ENCODE measurements at places on chromosomes 4 and X.

DNA sequence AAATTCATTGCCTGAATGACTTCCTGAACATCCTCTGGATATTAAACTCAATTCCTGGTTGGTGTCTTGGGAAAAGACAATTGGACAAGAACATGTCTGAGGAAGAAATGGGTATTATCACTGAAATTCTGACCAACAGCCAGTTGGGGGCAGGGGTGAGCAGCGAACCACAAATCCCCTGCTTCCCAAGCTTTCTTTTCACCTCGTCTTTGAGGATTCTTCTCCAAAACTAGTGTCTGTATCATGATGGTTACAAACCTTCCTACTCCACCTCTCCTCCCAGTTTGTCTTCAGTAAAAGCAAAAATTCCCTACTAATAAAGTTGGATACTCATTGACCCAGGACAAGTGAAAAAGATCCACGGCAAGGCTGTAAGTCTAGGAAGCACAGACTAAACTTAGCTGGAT is 48.3 kb upstream of the WDR1 start:
- peak; percentile 63 for DNase-seq

DNA sequence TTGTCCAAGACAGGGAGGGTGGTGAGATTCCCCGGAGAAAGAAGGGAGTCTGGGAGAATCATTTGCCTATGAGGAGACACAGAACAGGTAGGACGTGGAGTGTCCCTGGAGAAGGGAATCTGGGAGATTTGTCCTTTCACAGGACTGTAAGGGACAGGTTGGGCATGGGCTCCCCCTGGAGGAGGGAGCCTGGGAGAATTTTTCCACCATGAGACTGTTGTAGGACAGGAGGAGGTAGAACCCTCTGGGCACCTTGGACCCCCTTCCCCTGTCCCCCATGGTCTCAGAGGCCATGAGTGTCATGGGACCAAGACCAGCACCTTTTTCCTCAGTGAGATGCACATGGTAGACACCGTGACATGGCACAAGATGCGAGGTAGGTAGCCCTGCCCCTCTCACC is 2.8 kb downstream of the PORCN start:
- peak; percentile 15 for DNase-seq

DNA sequence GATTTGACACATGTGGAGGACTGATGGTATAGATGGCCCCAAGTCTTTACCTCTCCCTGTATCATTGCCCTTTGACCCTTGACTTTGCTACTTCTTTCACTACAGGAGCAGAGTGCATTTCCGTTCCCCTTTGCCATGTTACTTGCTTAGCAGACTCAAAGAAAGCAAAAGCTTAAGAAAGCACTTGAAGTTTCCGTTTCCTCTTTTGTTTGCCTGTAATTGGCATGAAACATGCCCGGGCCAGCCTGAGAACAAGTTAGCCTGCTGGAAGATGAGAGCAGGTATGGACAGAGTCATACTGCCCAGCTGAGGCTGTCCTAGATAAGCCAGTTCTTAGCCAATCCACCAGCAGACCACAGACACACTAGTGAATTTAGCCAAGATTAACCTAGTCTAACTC is 206.0 kb downstream of the BCOR start:
- DNase-seq: no peak

GRCh38 chrX:104118765-104119164 is 6.4 kb downstream of the ZCCHC18 start:
- no peak for DNase-seq

GRCh38 chr4:174658246-174658645 is 136.0 kb upstream of the HPGD start:
- no peak for DNase-seq

DNA sequence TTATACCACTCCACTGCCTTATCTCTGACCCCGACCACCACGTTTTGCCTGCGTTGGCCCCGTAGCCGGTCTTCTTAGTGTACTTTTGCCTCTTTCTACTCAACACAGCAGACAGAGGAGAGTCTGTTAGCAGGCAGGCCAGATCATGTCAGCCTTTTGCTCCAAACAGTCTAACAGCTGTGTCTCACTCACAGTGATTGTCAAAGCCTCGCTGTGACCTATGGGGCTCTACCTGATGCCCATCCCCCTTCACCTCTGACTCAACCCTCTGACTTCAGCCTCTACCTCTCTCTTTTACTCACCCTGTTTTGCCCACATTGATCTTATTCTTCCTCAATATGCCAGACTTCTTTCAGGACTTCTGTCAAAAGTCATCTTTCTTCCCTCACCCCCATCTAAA is 127.1 kb downstream of the TRIML1 start:
- DNase-seq: no peak

DNA sequence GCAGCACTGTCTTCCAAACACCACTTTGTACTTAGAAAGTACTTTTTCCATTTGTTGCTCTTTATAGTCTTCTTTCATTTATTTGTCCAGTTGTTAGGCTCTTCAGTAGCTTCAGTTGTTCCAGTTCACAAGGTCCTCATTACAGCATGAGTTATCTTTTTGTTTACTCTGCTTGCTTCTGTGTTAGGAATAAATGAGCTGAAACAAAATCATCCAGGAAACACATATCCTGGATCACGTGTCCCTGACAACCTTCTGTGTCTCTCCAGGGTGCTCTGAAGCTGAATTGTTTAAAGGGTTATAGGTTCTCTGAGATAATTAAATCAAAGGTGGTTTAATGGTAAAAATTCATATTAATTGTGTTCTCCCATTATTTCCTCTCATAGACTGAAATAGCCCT is 19.9 kb upstream of the KLHL8 start:
- DNase-seq: peak; percentile 18

DNA sequence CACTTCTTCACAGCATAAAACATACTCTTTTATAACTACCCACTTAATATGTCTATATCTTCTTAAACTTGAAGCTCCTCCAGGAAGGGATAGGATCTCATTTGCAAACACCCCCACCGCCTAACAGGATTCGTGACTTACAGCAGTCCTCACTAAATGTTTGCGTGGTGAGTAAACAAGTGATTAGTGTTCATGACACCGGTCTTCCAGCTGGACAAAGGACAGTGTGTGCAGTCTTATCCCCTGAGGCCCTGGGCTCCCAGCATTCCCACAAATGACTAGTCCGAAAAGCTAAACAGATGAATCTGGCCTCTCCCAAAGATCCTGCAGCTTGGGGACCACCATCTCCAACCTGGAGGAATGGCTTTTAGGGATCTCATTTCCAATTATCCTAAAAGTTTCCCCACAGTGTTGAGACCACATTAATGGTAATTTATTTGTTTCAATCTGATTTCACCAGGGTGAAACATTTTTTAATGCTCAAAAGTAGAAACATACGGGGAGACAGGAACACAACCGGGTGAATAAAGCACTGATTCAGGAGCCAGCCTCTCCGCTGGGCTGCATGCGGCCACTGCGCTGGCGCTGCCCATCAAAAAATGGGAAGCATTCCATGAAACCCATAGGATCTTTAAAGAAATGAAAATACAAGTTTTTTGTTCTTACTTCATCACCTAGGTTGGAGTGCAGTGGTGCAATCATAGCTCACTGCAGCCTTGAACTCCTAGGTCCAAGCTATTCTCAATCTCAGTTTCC is 69.2 kb downstream of the HADH start:
- DNase-seq: peak; percentile 92

DNA sequence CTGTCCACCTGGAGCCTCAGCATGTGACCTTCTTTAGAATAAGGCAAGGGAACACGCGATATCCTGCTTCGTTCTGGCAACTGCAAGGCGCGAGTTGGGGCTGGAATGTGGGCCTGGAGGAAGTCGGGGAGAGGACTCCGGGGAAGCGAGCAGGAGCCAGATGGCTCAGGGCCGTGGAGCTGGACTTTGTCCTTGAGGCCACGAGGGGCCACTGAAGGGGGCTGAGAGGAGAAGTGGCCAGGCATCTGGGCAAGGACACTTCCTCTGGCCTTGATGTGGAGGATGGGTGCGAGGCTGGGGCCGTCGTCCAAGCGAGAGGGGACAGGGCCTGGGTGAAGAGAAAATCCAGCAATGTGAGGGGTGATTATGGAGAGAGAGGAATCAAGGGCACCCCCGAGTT is 12.2 kb upstream of the DUSP9 start:
- no peak for DNase-seq

- no peak for DNase-seq
These were observed 421.2 kb upstream of the NWD2 start for GRCh38 chr4:36823199-36823967.

- no peak for DNase-seq
These were observed 71.7 kb upstream of the BANK1 start for GRCh38 chr4:101718810-101719209.

GRCh38 chr4:143768007-143768591 is 67.6 kb upstream of the FREM3 start:
- DNase-seq: peak; percentile 35

- no peak for DNase-seq
These were observed 99.4 kb upstream of the ATXN3L start for GRCh38 chrX:13419276-13419675.

GRCh38 chr4:182808673-182809416 is 108.3 kb downstream of the DCTD start:
- DNase-seq: no peak

DNA sequence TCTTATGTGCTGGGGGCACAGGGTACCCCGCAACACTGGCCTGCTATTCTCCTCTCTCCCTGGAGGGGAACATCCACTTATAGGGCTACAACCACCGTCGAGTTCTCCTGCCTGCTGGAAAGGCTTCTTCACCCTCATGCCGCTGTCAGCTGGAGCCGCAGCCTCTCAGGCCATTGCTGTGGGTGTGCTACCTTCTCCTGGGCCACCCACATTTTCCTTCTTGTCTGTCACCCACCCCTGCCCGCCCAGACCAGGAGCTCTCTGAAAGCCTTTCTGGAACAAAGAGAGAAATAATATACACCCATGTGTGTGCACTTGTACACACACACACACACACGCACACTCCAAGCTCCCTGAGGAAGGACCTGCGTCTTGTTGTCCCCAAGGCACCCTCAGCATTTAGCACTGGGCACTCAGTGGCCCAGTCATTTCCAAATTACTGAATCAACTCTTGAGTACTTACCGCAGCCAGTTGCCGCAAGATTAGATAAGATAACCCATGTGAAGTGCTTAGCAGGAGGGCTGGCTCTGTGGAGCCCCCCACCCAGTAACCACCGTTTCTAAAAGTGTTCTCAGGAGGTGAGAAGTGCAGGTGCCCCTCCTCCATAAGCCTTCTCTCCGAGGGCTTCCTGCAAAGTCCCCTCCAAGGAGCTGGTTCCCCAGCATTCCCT is 50.2 kb downstream of the CPZ start:
- DNase-seq: no peak

DNA sequence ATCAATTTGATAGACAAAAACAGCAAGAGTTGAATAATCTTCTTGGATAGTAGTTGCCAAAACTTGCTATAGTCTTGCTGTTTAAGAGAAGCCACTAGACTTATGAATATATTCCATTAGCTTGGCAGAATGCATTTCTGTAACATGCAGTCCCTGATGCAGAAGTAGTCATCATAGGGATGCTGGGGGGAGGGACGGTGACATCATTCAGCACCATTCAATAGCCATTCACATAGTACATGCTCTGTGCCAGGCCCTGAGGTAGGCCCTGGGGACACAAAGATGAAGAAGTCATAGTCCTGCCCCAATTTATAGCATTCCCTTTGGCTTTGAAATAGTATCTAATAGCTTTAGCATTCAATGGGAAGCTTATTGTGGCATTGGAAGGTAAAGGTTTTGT is 185.5 kb upstream of the AFF2 start:
- DNase-seq: no peak

- no peak for DNase-seq
These were observed 415.1 kb downstream of the AFF2 start for GRCh38 chrX:148915474-148915873.

GRCh38 chr4:154507156-154507555 is 15.6 kb upstream of the DCHS2 start:
- DNase-seq: no peak

DNA sequence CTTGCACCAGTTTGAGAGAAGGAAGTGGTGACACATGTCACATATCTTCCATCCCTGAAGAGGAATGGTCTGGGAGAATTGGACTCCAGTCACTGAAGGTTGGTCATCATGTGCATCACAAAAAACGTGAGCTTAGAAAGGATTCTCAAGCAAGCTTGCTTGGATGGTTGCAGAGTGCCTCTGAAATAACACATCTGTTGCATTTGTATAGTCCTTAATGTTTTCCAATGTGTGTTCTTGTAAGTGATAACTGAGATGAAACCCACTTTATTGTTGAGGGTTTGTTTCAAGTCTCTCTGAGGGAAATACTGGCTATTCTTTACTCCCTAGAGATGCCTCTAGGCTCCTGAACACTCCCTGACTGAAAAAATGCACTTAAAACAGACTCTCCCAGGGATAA is 184.5 kb upstream of the MBNL3 start:
- DNase-seq: no peak

DNA sequence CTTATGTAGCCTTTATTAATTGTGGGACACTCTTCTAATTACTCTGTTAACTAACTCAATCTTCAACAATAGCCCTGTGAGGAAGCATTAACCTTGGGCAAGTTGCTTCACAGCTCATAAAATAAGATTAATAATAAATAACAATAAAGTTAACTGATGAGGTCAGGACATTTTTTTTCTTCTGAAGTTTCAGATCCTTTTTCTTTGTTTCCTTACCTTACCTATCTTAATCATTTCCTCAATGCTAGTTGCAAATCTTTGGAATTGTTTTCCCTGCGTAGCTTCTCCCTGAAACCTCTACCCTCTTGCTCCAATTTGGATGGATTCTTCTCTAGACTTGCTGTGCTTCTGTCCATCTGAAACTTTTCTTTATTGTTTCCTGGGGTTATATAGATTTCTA is 17.5 kb upstream of the PLAC8 start:
- DNase-seq: no peak

GRCh38 chr4:16344853-16345252 is 118.6 kb upstream of the TAPT1 start:
- no peak for DNase-seq

- peak; percentile 44 for DNase-seq
These were observed 591 bp downstream of the PRPS1 start for GRCh38 chrX:107628662-107629539.

- DNase-seq: peak; percentile 34
These were observed at the start of gene ZFP92 for GRCh38 chrX:153411255-153411987. ZFP92 (plus strand) TSS chrX:153411472; CDS start chrX:153418323, 6,851 bp downstream.

DNA sequence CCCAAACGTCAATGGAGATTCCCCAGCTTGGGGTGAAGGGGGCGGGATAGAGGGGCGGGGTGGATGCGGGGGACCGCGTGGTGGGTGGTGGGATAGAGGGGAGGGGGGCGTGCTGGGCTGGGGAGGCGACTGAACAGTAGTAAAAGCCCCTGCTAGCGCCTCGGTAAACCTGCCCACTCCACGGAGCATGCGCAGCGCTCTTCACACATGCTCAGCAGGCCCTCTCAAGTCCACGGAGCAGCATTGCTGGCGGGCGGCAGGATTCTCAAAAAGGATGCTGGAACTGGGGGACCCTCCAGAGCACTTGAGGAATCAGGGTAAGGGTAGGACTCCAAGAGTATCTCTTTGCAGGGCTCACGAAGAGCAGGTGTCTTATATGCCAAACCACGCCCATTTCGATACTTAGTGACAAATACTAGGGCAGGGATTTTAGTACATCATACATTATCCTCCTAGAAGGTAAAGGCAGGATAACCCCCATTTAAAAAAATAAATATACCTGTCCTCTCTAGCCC is 378 bp upstream of the RPS6KA6 start:
- DNase-seq: peak; percentile 64

DNA sequence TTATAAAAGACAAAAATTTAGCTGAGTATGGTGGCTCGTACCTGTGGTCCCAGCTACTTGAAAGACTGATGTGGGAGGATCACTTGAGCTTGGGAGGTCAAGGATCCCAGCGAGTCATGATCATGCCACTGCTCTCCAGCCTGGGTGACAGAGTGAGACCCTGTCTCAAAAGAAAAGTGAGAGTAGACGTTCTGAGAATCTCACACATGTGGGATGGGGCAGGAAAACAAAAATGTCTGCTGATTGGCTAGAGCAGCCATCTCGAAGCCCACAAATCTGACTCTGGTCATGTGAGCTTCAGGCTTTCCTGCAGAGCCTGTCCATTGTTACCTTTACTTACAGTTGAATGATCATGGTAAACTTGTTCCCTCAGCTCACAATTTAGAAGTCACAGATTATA is 23.1 kb upstream of the SLC9A7 start:
- DNase-seq: no peak

Data from EL (cell line).